Activated B cell treated with CpG ODN at 0.5 μM for 24 hours (primary cell): ENCODE measurements at places on chromosomes 1 and 21. TPM values are rescaled to one million over a fixed set of nuclear protein-coding genes. Genes with fewer than 3 reads are reported as not detected.

The TNFRSF1B gene
- 89.0 and 98.6 TPM in 2 replicates for total RNA-seq

GRCh38 chr1:241208910-241209379 lies 148.1 kb downstream of the RGS7 start:
- no peaks in the 10 kb centered on the region for H3K4me1 ChIP-seq
- no peak for DNase-seq
- H3K27ac ChIP-seq = no peak overlapping the region
- H3K27me3 ChIP-seq = no peaks in the 10 kb centered on the region

GRCh38 chr1:212699104-212699624 lies 476 bp downstream of the BATF3 start:
- no peaks in the 10 kb centered on the region for H3K36me3 ChIP-seq
- H3K27ac ChIP-seq = peak overlapping the region; percentile 79
- H3K4me3 ChIP-seq = peak overlapping the region; percentile 88
- peaks cover 45% of the 10 kb centered on the region for H3K4me1 ChIP-seq

- no peaks in the 10 kb centered on the region for H3K36me3 ChIP-seq
- no peak overlapping the region for H3K4me3 ChIP-seq
- H3K27me3 ChIP-seq = no peaks in the 10 kb centered on the region
- no peak for DNase-seq
Measured at GRCh38 chr21:35441868-35442582, 392.9 kb upstream of the RUNX1 start.

The FCGR3B gene
- total RNA-seq = not detected in 2 replicates

GRCh38 chr1:195763146-195763906 lies 844.9 kb downstream of the KCNT2 start:
- no peaks in the 10 kb centered on the region for H3K27me3 ChIP-seq
- H3K36me3 ChIP-seq = no peaks in the 10 kb centered on the region
- no peak for DNase-seq
- H3K4me1 ChIP-seq = no peaks in the 10 kb centered on the region

DNA sequence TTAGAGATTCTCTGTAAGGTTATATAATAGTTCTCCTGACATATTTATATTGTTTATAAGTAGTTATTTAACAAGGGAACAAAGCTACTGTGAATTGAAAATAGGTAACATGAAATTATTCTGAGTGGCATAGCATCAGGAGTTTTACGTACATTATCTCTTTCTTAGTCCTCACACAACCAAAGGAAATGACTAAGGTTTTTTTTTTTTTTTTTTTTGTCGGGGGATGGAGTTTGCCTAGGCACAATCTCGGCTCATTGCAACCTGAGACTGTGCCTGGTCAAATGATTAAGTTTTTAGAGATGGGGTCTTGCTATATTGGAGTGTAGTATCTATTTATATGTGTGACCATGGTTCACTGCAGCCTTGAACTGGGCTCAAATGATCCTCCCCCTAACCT lies 24.9 kb downstream of the TMED5 start:
- no peak overlapping the region for H3K4me3 ChIP-seq
- H3K27ac ChIP-seq = no peak overlapping the region
- peaks cover 61% of the 10 kb centered on the region for H3K36me3 ChIP-seq
- no peaks in the 10 kb centered on the region for H3K27me3 ChIP-seq

DNA sequence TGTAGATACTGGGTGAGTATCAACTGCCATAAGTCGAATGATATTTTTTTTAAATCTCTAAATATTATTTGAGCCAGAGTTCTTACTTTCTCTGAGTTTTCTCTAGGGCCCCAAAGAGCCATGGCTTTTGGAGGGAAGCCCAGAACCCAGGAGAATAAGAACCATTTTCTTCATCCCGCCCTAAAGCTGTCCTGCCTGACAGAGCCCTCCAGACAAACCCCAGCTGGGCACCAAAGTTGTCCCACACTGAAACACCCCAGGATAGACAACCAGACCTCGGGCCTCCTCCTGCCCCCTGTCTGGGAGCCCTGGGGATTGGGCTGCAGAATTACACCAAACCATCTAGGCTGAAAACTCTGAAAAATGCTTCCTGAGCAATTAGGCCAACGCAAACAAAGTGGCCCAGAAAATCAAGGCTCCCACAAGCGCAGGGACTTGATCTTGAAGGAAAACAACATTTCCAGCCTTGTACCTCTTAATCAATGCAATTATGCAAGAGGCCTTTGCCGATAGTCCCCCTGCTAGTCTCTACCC lies 113.1 kb downstream of the RRAGC start:
- H3K36me3 ChIP-seq = no peaks in the 10 kb centered on the region
- H3K27me3 ChIP-seq = peaks cover 16% of the 10 kb centered on the region

GRCh38 chr1:13976485-13976884 lies 276.5 kb downstream of the PRDM2 start:
- no peak overlapping the region for H3K27ac ChIP-seq
- H3K4me3 ChIP-seq = no peak overlapping the region
- no peaks in the 10 kb centered on the region for H3K36me3 ChIP-seq
- DNase-seq = no peak
- peaks cover 24% of the 10 kb centered on the region for H3K27me3 ChIP-seq

The CFHR5 gene
- not detected in 2 replicates for total RNA-seq

- H3K36me3 ChIP-seq = peaks cover 26% of the 10 kb centered on the region
- H3K27ac ChIP-seq = peak overlapping the region; percentile 98
- H3K4me3 ChIP-seq = peak overlapping the region; percentile 99
- no peaks in the 10 kb centered on the region for H3K27me3 ChIP-seq
- peaks cover 40% of the 10 kb centered on the region for H3K4me1 ChIP-seq
Measured at GRCh38 chr1:70355111-70355407, 537 bp upstream of the ANKRD13C start.

DNA sequence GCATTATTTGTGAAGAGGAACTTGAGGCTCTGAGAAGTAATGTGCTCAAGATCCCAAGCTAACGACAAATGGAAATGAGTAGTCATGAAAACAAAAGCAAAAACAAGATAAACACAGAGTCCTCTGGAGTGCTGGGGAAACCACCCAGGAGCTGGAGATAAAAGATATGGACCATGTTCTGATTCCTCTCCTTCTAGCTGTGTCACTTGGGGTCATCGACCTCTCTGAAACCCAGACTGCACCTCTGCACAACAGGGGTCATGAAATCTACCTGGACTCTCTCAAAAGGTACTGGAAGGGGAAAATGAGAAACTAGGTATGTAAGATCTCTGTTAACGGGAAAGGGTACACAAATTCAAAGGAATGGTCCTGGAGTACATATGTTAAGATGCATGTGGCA lies 6.5 kb downstream of the PGLYRP4 start:
- H3K4me3 ChIP-seq = no peak overlapping the region
- H3K4me1 ChIP-seq = peaks cover 21% of the 10 kb centered on the region
- H3K27ac ChIP-seq = no peak overlapping the region
- peaks cover 42% of the 10 kb centered on the region for H3K27me3 ChIP-seq
- no peak for DNase-seq

The KCNH1 gene
- total RNA-seq = not detected in 2 replicates

- no peak for DNase-seq
- H3K4me3 ChIP-seq = no peak overlapping the region
- H3K27me3 ChIP-seq = peaks cover 51% of the 10 kb centered on the region
- H3K27ac ChIP-seq = no peak overlapping the region
- no peaks in the 10 kb centered on the region for H3K36me3 ChIP-seq
Measured at GRCh38 chr21:42655796-42656770, 2.7 kb downstream of the PDE9A start.

DNA sequence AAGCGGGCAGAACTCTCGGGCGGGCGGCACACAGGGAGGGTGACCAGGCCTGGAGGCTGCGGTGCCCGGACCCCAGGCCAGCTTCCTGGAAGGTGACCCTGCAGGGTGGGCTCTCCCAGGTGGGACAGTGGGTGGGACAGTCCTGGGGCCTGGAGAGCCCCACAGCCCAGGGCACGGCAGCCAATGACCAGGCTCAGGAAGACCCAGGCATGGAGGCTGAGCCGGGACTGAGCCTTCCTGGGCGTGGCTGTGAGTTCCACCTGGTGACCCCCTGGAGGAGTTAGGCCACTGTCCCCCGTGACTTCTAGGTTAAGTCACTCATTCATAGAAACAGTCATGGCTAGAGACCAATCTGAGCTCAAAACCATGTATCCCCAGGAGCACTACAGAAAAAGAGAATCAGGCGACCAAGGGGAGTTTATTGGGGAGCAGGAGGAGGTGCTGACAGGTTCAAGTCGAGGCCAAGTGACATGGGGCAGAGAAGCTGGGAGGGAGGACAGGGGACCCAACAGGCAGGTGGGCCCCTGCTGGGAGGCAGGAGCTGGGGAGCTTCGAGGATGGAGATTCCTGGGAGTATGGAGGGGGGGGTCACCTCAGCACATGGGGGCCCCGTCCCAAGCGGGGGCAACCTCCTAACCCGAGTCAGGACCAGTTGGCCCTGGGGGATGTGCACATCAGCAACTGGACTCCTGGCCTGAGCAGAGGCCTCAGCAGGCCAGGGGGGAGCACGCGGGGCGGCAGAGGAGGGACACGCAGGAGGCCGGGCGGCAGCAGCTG lies 1.2 kb downstream of the KRTAP10-5 start:
- peaks cover 21% of the 10 kb centered on the region for H3K27me3 ChIP-seq
- H3K4me1 ChIP-seq = no peaks in the 10 kb centered on the region
- H3K4me3 ChIP-seq = no peak overlapping the region
- no peak overlapping the region for H3K27ac ChIP-seq
- H3K36me3 ChIP-seq = no peaks in the 10 kb centered on the region
- DNase-seq = no peak

- H3K4me1 ChIP-seq = no peaks in the 10 kb centered on the region
- H3K4me3 ChIP-seq = no peak overlapping the region
- peaks cover 7% of the 10 kb centered on the region for H3K27me3 ChIP-seq
Measured at GRCh38 chr1:232904566-232904965, 45.8 kb upstream of the NTPCR start.

GRCh38 chr1:208189183-208189582 lies 55.0 kb downstream of the PLXNA2 start:
- H3K4me1 ChIP-seq = peaks cover 17% of the 10 kb centered on the region
- DNase-seq = no peak
- H3K36me3 ChIP-seq = no peaks in the 10 kb centered on the region
- no peak overlapping the region for H3K27ac ChIP-seq

GRCh38 chr1:1703796-1704195 lies 11.2 kb upstream of the SLC35E2B start:
- peaks cover 6% of the 10 kb centered on the region for H3K36me3 ChIP-seq
- no peak overlapping the region for H3K4me3 ChIP-seq
- H3K27me3 ChIP-seq = no peaks in the 10 kb centered on the region
- H3K27ac ChIP-seq = no peak overlapping the region

The DNAJB4 gene
- total RNA-seq = 9.9 and 11.9 TPM in 2 replicates

DNA sequence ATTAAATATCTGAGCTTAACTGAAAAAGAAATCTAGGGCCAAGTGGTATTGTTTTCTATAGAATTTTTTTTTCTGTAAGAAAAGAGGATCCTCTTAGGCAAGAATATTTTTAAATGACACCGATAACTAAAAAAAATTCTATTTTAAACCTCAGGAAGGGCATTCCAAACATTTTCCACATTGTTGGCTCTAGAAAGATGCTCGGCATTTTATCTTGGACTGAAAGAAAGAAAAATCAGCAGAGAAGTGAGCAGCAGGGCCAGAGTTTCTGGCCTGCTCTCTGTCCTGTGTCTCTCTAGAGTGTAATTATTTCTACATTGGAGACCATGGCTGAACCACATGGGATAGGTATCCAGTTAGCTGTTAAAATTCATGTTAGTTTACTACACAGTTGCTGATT lies 192.5 kb upstream of the GREM2 start:
- no peak for DNase-seq
- H3K36me3 ChIP-seq = no peaks in the 10 kb centered on the region
- H3K27ac ChIP-seq = no peak overlapping the region
- no peaks in the 10 kb centered on the region for H3K4me1 ChIP-seq
- H3K27me3 ChIP-seq = no peaks in the 10 kb centered on the region

DNA sequence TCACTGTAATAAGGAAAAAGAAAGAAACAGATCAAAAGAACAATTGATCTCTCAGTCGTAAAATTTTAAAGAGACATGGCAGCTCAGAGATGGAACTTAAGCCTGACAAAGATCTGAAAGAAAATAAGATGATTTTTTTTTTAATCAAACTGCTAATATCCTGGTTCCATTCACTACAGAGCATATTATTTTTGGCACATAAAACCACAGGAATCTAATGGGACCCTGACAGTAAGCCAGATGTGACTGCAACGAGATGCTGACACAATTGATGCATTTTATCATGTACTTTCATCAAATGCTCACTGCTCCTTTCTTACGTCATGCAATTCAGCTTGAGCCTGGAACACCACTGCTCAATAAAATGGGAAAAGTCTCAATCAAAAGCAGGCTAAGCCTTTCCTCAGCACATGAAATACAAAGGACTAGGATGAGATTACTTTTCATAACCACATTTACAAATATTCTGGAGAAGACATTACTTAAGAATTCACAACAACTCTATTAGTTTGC lies 16.6 kb downstream of the GPATCH2 start:
- no peak overlapping the region for H3K27ac ChIP-seq
- peaks cover 42% of the 10 kb centered on the region for H3K36me3 ChIP-seq
- H3K27me3 ChIP-seq = no peaks in the 10 kb centered on the region
- no peak for DNase-seq
- no peak overlapping the region for H3K4me3 ChIP-seq

DNA sequence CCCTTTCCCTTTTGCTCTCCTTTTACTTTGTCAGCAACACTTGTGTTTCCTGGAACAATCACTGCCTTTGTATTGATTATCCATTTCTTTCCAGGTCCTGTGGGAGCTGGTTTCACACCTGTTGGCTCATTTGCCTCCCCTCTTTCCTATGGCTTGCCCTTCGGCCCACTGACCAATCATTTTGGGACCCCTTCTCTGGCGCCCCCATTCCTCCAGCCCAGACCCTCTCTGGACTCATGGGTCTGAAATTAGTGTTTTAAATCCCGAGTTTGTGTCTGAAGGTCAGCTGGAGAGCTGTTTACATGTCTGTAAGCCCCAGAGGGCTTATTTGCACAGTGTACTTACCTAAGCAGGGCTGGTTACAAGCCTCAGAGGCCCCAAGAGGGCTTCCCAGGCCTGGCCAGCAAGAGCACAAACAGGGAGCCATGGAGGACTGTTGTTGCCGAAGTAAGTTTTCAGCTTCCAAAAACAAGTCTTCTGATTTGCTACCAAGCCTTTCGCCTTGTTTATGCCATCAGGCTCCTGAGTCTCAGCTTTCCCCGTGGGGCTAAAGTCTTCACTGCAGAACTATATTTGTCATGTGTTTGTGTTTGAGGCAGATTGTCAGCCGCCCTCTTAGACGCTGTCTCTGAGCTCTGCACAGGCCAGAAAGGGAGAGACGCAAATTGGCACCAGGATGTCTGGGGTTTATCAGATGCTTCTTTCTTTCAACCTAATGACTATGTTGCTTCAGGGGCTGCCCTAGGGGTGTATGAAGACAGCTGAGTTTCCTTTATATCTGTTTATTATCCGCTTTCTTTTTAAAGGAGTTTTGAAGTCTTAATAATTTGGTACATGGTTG lies 93.0 kb downstream of the ATP1A1 start:
- H3K27ac ChIP-seq = no peak overlapping the region
- no peak for DNase-seq
- H3K36me3 ChIP-seq = no peaks in the 10 kb centered on the region
- H3K4me3 ChIP-seq = no peak overlapping the region
- H3K4me1 ChIP-seq = no peaks in the 10 kb centered on the region
- H3K27me3 ChIP-seq = peaks cover 6% of the 10 kb centered on the region
